ENCODE measurements at places on chromosomes 11 and 22.

GRCh38 chr22:40216041-40216756 is 38.5 kb downstream of the TNRC6B start:
- DNase-seq = no peak

DNA sequence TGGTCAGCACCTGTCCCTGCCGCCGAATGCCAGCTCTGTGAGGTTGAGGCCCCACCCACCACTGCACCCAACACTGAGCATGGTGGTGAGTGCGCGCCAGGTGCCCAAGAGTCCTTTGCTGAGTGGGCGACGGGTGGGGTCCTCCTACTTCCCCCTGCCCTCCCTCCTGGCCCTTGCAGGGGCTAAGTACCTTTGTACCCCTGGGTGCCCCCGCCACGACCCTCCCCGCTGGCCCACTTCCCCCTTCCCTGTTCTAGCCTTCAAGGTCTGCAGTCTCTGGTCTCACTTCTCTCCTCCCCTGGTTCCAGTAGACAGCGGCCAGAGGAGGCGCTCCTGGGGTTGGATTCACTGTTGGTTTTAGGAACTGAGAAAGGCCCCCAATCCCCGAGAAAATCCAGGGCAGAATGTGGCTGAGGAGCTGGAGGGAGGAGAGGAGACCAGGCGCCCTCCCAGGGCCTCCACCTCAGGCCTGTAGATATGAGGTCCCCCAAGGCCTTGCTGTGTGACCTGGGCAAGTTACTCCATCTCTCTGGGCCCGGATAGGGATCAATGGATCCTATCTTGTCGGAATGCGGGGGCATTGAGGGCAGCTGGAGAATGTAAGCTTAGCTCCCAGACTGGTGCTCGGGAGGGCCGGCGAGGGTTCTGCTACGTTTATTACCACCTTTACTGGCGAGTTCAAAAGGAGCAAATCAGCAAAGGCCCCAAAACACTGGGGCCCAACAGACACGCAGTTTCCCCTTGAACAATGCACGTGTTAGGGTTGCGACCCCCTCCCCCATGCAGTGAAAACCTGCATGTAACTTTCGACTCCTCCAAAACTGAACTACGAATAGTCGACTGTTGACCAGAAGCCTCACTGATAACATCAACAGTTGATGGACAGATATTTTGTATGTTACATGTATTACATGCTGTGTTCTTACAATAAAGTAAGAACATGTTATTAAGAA is 31.9 kb upstream of the SMIM38 start:
- no peak for DNase-seq

GRCh38 chr11:64241491-64242374 is 838 bp downstream of the FKBP2 start:
- no peak for DNase-seq

GRCh38 chr11:72389116-72389515 is 45.2 kb downstream of the CLPB start:
- DNase-seq = no peak

GRCh38 chr22:50696799-50697561 is 24.4 kb downstream of the SHANK3 start:
- no peak for DNase-seq

DNA sequence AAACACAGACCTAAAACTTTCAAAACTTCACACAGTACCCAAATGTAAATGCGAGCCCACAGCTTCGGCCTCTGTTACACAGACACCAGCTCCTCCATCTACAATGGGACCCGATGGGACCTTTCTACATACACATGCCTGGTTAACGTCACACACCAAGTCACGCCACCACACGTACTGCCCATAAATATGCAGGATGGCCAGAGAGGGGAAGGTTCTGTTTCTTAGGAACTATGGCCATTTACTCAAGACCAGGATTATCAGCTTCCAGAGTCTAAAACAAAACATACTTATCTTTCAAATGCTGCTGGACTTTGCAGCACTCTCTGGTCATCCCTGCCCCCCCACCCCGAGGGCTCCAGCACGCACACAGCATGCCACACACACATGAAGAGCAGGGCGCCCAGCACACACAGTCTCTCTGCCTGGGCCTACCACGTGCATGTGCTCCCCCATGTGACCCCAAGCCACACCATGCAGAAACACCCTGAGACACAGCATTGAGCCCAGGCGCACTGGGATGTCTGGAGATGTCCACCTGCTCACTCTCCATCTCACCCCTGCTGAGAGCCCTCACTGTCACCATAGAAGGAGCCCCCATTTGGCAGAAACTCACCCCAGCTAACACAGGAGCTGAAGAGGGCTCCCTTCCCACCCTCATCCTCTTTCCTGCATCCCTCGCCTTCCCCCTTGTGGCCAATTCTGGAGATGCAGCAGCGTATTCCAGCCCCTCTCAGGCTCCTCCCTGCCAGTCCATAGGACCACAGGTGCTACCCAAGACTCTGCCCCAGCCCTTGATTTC is 61.8 kb downstream of the SLC22A12 start:
- DNase-seq = peak; percentile 74

DNA sequence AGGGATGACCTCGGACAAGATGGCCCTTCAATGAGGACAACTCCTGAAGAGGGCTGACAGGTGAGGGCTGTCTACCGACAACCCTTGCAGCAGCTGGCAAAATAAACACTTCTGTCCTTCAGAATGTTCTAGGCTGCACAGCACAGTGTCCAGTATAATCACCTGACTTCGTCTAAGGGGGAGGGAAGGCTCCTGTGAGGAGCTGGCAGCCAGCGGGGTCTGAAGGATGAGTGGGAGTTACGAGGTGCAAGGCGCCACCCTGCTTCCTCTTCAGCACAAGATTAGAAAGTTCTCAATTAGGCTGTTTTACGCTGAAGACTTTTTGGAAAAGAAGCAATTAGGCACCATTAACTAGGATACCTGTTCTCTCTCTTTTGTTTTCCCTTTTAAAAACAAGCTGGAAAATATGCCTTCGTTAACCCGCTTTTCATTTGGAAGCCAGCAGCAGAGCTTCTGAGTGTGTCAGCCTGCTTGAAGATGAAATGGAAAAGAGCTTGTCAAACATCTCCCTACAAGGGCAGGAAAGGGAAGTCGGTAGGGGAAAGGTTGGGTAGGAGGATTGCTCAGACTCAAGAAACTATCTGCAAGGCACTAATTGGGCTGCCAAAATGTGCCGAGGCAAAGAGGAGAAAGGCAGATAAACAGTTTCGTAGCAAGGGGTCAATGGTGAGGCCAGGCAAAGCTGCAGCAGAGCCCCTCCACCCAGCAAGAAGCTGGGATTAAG is 592.2 kb upstream of the CADM1 start:
- DNase-seq = no peak

DNA sequence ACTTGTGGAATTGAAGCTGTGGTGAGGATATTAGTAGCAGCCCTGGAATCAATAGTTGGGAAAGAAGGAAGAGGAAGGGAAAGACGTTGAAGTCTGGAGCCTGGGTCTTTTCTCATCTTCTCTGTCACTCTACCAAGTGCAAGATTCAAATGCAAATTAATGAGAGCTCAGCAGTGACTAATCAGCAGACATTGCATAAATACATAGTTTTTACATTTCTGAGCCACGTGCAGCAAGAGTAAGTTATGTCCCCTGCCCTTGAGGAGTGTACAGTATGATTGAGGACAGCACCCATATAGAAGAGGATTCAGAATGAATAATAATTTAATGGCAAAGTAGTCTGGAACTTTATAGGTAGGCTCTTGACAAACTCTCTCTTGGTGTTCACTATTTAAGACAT is 23.8 kb downstream of the CTR9 start:
- no peak for DNase-seq

DNA sequence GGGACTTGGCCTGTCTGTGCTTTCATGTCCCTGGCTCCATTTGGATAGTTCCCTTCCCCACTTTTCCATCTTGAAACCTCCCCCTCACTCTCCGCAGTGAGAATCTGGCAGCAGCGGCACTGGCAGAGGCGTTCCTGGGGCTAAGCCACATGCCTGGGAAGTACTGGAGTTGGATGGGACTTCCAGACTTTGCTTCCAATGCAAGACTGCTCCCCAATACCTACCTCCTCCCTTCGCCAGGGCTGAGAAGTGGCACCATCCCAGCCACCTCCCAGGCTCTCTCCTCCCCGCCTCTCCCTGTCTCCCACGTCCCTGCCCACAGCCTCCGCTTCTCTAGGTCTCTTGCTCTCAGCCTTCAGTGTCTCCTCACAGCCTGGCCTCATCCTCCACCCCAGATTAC is 16.6 kb downstream of the TST start:
- DNase-seq = no peak

DNA sequence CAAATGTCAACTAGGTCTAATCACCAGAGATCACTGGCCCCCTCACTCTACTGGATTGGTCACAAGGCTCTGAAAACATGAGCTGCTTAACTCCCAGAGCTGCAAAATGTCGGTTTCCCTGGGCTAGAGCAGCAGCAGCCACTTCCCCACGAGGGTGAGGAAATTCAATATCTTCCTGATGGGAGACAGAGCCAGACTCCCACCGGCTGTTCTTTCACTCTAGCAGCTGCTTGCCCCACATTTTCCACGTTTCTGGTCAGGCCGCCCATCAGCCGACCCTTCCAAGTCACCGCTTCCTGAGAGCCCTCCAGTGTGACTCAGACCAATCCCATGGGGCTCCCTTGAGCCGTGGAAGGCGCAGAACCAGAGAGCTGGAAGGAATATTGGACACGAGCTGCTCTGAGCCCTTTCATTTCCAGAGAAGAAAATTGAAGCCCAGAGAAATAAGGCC is 227.0 kb downstream of the ADAMTS15 start:
- no peak for DNase-seq

GRCh38 chr11:2289350-2289749 is 12.4 kb downstream of the C11orf21 start:
- no peak for DNase-seq

- DNase-seq = no peak
Observed at GRCh38 chr11:70078095-70078780, at the start of gene ANO1. ANO1 (plus strand) TSS chr11:70078317; CDS start chr11:70078607, 290 bp downstream.

- no peak for DNase-seq
Observed at GRCh38 chr11:114194702-114195101, 101.5 kb upstream of the NNMT start.

DNA sequence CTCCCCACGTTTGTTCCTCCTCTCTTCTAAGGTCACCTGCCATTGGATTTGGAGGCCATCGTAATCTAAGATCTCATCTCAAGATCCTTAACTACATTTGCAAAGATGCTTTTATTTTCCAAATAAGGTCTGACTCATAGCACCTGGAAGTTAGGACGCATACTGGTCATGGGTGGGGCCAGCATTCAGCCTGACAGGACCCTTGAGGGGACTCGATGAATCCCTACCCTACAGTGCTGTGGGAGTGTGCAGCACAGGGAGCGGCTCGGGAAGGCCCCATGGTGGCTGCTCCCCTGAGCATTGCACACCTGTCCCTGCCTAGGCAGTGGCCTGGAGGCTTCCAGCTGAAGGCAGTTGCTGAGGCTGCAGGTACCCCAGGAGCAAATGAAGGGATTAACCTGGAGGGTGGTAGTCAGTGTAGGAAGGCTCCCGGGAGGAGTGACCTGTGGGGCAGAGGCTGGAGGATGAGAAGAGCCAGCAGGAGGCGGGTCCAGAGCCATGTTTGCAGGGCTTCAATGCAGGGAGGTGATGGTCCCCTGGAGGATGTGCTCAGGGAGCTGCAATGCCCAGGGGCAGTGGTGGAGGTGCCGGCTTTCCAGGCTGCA is 362.2 kb downstream of the CTTN start:
- no peak for DNase-seq

- DNase-seq = no peak
Observed at GRCh38 chr11:112016088-112016764, 9.0 kb upstream of the DLAT start.

DNA sequence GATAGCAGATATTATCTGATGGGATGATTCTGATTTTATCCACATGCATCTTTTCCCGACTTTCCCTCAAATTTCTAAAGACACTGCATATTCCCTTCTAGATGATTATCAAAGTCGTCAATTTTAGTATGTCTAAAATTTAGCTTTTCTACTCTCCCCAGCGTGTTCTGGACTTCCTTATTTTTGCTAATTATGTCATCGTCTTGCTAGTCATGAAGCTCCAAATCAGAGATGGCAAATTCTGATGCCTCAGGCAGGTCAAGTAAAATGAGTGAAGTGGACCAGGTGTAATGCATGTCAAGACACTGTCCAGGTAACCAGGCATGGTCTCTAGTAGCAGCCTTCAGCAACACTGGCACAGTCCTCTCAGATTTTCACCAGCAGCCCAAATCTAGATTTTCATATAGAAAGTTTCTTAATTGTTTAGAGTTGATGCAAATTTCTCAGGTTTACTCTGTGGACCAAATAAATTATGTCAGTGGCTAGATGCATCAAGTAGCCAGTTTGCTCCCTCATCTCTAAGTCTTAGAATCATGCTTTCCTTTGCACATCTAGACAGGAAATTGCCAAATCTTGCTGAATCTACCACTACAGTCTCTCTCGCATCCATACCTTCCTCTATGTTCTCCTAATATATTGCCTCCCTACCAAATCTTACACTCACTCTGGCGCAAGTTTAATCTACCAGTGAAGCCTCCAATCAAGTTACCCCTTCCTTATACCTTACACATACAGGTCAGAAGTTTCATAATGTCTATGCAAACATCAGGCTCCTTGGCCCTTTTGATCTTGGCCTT is 10.6 kb downstream of the HSD17B12 start:
- DNase-seq = no peak

- no peak for DNase-seq
Observed at GRCh38 chr11:130219148-130219547, 59.6 kb downstream of the ST14 start.

- DNase-seq = no peak
Observed at GRCh38 chr11:61120099-61120705, 17.9 kb downstream of the CD5 start.

- DNase-seq = peak; percentile 45
Observed at GRCh38 chr11:61027141-61027840, 55.8 kb downstream of the CD6 start.

DNA sequence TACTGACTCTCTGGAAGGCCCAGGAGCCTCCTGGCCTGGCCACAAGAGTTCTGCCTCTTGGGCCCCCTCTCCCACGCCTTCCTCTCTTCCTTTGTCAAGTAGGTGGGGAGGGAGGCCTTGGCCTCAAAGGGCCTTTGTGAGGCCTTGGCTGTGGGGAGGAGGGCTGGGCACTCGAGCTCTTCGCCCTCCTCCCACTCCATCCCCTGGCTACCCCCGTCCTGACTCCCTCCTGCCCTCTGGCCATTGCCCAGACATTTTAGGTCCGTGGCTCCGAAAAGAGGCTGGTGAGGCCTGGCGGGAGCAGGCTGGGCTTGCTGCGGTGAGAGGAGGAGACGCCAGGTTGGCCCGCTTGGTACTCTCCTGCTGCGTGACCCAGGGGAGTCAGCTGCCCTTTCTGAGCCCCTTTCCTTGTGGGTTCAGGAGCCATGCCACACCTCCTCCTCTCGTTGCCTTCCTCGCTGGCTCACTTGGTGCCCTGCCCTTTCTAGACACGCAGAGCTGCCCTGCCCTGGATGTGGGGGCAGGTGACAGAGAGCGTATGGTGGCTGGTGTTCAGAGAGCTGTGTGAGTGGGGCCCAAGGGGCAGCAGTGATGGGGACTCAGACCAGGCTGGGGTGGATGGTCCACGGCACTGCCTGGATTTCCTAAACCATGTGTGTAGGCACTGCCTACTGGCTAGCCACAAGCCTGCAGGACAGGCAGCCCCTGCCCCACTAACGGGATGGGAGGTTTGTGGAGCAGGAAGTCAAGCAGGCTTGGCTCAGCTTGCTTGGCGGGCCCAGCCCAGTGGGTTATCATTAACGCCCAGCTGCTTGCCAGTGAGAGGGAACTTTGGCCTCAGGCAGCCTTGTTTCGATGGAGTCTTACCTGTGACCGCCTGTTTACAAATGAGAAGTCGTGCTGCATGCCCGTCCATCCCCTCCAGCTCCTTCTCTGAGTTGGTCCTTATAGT is 15.8 kb upstream of the OMP start:
- no peak for DNase-seq

- DNase-seq = no peak
Observed at GRCh38 chr11:1931341-1932104, 12.0 kb downstream of the TNNT3 start.

All from activated gamma-delta T cell treated with Interleukin-2 at 50 U/mL for 16 hours (primary cell).